ENCODE measurements at places on chromosomes 3 and 15.

- no peak for DNase-seq
Measured at GRCh38 chr15:56732886-56733135, 498 bp downstream of the ZNF280D start.

DNA sequence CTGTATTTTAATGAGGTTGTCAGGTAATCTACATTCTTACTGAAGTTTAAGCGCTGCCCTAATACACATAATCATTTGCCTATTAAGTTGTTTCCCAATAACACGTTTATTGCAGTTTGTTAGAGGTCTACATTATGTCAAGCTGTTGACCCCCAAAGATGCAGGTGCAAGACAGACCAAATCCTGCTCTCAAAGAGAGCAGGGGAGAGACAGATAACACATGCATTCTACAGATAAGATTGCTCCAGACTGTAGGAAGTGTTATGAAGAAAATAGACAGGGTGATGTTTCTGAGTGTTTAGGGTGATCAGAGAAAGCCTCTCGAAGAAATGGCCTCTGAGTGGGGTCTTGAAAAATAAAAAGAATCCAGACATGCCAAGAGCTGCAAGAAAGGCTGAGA is 24.8 kb upstream of the OXTR start:
- no peak for DNase-seq

GRCh38 chr3:52655895-52656294 is 29.8 kb downstream of the PBRM1 start:
- DNase-seq, result no peak

GRCh38 chr3:171900446-171900845 is 57.3 kb downstream of the TMEM212 start:
- DNase-seq, result no peak

GRCh38 chr15:40470423-40471104 is at the start of gene CHST14:
CHST14 (plus strand) TSS chr15:40470984; CDS start chr15:40471214, 230 bp downstream.
- DNase-seq, result no peak
